NCI-H1092 (cell line): ENCODE measurements at places on chromosomes 7 and 10.

GRCh38 chr10:51876979-51877378 is 177.6 kb upstream of the CSTF2T start:
- no peak for DNase-seq

DNA sequence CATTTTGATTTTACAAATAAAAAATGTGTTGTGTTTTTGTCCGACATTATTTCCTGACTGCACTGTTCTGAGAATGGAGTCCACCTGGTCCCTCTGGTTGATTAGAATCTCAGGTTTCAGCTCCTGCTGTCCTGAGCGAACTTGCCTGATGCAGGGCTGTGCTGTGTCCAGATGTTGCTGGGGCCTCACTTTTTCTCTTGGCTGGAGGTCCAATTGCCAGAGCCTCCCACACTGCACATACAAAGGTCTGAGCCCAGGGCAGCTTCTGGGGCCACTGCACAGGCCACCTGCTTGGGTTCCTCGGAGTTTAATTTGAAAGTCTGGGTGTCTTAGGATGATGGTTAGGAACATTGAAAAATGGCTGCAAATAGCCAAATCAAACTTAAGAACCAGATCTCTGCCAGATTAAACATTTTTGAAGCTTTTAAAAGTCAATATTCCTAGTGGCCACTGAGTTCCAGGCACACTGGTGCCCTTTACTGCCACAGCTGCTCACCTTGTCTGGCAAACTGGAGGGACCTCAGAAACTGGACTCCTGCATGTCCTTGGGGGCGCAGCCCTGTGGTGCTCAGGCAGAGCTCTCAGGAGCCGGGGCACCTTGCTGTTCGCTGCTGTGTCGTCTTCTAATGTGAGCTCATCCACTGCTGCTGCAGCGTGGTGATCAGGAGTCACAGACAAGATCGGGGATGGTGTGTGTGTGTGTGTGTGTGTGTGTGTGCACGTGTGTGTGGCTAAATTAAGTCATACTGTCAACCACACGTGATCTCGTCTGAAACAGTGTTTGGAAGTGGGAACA is 75.0 kb downstream of the WDR37 start:
- no peak for DNase-seq

DNA sequence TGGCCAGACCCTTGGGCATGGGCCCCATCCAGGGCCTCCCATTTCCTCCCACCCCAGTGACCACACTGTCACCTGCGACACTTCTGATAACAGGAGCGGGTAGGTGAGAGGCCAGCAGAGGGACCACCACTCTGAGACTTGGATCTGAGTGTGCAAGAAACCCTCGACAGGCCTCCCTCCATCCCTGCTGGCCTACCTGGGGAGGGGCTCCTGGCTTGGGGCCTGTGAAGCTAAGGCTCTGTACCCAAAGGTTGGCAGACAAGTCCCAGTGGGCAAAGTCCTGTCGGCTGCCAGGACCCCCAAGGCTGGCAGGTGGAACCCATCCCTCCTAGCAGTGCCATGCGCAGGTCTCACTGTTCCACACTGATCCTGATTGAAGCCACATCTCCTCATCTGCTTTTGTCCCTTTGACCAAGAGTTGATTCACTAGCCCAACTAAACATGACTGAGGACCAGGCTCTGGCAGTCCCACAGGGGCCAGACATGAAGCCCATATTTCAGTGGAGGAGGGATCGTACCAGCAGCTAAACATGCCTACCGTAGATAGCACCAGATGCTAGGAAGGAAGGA is 1.2 kb upstream of the PGAM2 start:
- no peak for DNase-seq

GRCh38 chr7:43475983-43476382 is 106.9 kb upstream of the STK17A start:
- DNase-seq = no peak

- no peak for DNase-seq
Observed at GRCh38 chr10:91796331-91797047, 1.7 kb upstream of the TNKS2 start.

GRCh38 chr7:79241288-79242060 is 212.0 kb downstream of the MAGI2 start:
- no peak for DNase-seq

- DNase-seq = no peak
Observed at GRCh38 chr10:72567889-72568640, 57.8 kb downstream of the MICU1 start.

DNA sequence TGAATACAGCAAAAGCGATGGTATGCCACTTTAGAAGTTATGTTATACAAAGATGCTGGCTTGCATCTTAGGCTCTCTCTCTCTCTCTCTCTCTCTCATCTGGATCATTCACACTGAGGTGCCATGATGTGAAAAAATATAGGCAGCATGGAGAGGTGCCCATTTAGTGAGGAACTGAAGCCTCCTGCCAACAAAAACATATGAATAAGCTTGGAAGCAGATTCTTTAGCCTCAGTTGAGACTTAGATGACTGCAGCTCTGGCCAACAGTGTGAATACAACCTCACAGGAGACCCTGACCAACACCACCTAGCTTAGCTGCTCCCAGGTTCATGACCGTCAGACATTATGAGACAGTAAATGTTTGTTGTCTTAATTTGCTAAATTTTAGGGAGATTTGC is 560.1 kb upstream of the LRRTM3 start:
- no peak for DNase-seq

GRCh38 chr10:132387764-132388210 is 9.2 kb upstream of the PWWP2B start:
- DNase-seq = peak; percentile 11

DNA sequence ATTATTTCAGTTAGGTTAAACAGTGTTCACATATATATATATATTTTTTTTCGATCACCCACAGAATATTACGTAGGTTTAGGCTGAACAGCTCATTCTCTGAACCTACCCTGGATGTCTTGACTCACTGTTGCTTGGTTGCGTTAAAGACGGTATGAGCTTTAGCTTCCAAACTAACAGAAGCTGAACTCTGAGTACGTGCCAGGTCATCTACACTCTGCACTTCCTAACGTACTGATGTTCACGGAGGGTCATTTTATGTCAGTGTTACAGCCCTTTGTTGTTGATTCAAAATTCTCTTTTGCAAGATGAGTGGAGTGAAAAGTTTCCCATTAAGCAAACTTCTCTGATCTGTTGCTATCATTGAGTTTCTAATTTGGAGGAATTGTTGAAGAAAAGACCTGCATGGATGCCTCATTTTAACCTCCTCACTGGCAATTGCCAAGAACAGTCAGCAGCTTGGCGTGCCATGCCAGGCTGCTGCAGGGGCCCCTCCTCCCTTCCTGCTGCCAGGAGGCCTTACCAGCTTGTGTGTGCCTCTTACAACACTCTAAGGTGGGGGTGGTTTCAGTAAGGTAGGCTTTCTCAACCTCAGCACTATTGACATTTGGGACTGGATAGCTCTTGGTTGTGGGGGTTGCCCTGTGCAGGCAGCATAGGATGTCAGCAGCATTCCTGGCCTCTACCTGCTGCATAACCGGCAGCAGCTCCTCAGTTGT is 44.3 kb downstream of the INSYN2A start:
- DNase-seq = no peak

- DNase-seq = no peak
Observed at GRCh38 chr7:44615149-44615611, 8.8 kb downstream of the OGDH start.

GRCh38 chr10:129491123-129491734 is 24.2 kb downstream of the MGMT start:
- no peak for DNase-seq
